ENCODE measurements at places on chromosomes 6 and 20. TPM values are rescaled to one million over a fixed set of nuclear protein-coding genes. Genes with fewer than 3 reads are reported as not detected.
A peak's percentile ranks its signal among the peaks of the same experiment; 100 is the strongest.

Gene OLIG3
- not detected for total RNA-seq

DNA sequence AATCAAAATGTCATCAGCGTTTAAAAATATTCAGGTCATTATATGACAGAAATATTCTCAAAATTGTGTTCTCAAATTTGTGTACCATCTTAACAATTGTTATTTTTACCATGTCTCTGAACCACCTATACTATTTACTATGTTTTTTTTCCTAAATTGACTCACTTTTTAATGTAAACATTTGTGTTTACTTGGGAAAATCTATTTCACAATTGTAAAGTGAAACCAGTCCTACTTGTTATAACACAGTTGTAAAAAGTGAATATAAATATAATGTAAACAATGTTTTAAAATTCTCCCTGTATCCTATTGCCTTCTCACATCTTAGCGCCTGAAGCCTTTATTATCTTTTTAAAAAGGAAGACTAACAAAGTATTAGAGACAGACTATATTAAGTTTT is 83.5 kb downstream of the ADGRG6 start:
- no peak for DNase-seq

Gene GNRH2
- not detected for total RNA-seq

Gene SLC22A2
- total RNA-seq: 1.1 TPM

Gene SLC17A1
- not detected for total RNA-seq

Gene NOTCH4
- total RNA-seq: 2.3 TPM

Gene RAET1L
- total RNA-seq: 0.36 TPM

DNA sequence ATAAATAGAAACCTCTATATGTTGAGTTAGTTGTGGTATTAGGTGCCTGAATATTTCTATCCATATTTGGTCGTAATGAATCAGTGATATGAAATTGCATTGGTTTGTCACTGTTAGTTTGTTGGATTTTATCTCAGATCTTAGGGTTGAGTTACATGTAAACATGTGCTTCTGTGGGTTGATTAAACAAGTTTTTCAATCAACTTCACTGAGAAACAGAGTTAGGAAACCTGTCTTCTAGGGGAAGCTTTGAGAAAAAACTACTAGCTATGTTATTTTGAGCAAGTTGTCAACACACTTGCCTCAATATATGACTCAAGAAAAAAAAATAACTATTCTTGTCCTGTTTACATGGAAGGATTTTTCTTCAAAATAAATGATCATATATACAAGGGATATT is 14.8 kb upstream of the ADGB start:
- no peak for DNase-seq

GRCh38 chr6:168200571-168201134 is 118.9 kb downstream of the DACT2 start:
- no peak for DNase-seq

DNA sequence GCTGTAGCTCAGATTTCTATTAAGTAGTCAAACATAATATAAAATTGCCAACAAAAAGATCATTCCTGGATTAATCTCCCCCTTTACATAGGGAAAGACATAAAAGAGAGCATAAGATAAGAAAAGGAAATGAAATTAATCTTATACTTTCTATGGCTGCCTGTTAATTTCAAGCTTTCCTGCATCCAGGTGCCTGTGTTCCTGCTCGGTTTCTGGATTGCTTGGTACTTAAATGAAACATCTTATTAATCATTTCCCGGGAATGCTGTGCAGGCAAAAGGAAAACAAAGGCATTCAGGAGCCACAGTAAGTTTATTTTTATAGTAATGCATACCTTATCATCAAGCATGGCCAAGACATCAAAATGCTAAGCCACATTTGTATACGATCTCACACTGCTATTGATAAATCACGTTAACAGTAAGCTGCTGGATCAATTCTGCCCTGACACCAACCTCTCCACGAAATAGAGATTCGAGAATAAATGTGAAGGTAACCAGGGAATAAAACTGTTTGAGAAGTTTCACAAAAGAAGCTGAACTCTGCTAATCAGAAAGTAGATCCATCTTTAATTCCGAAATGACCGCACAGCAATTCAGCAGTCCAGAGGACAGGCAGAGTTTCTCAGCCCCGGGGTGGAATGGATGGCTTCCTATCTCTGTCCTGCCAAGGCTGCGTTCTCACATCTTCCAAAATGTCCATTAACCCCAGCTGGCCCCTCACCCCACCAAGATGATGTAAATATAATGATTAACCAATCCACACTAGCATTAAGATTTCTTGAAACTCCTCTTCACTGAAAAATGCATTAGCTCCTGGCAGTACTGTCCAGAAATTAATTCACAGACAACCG is 32.6 kb upstream of the APCDD1L start:
- peak; percentile 59 for DNase-seq

Gene HLA-DQB1
- 0.51 TPM for total RNA-seq

- no peak for DNase-seq
Observed at GRCh38 chr6:36691011-36691410, 6.6 kb upstream of the RAB44 start.

- peak; percentile 76 for DNase-seq
Observed at GRCh38 chr6:161373905-161374451, 100.1 kb upstream of the AGPAT4 start.

Gene GATA5
- total RNA-seq: not detected

DNA sequence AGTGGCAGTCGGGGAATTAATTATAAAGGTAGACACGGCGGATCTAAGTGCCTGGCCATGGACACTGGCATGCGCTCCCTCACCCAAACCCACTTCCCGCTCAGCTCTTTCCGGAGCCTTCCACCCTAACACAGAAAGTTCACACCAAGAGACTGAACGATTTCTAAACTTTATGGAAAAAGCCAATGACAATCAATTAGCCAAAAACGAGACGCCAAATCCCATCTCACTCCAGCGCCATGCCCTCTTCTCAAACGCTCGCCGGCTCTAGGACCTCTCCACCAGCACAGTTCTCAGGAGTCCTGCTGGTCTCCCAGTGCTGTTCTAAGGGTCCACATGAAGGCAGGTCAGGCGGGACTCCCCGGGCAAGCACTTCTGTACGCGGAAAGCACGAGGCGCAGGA is 641 bp downstream of the SF3B5 start:
- DNase-seq: no peak

DNA sequence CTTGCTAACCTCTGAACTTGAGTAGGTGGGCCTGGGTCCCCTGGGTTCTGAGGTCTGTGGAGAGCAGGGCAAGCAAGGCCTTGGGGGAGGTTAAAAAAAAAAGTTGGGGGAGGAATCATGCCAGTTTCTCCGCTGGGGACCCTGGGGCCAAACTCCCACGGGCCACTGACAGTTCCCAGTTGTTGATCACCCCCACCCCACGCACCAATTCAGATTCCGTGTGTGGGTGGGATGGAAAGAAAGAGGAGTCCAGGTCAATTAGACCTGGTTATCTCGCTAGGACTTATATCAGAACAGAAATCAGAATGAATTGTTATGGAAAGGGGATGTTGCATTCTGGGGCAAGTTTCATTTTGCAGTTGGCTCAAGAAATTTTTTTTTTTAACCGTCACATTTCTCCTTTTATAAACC is 46.7 kb upstream of the SUPT3H start:
- no peak for DNase-seq

GRCh38 chr6:157983406-157984119 is 1.9 kb downstream of the SYNJ2 start:
- no peak for DNase-seq

GRCh38 chr20:5401277-5401875 is 84.6 kb upstream of the PROKR2 start:
- DNase-seq: no peak

DNA sequence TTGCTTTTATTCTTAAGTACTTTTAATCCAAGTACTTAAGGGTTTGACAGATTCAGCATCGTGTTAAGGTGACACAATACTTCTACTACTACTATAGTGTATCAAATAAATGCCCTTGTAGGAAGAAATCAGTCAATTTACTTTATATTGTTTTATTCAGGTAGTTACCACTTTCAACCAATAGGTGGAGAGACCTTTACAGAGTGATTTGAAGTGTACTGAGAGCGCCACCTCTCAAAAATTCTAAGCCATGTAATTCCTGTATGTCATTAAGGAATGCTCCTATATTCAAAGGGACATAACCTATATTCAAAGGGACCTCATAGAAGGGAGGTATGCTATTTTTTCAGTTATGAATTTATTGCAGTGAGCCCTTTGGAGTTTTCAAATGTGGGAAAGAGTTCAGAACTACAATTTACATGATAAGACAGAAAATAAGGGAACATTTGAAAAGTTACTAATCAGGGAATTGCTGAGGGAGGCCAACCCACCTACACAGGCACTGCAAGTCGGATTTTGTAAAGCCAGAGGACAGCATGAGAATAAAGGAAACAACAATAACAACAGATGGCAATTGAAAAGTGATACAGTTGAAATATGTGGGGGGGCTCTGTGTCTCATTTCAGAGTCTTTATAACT is 955.6 kb downstream of the TBC1D32 start:
- DNase-seq: peak; percentile 5

GRCh38 chr6:33073431-33073871 is at the start of gene HLA-DPA1:
Gene HLA-DPA1, minus strand, starts transcription at chr6:33073649.
- DNase-seq: peak; percentile 41

GRCh38 chr20:46621492-46621891 is 29.8 kb downstream of the SLC13A3 start:
- peak; percentile 55 for DNase-seq

DNA sequence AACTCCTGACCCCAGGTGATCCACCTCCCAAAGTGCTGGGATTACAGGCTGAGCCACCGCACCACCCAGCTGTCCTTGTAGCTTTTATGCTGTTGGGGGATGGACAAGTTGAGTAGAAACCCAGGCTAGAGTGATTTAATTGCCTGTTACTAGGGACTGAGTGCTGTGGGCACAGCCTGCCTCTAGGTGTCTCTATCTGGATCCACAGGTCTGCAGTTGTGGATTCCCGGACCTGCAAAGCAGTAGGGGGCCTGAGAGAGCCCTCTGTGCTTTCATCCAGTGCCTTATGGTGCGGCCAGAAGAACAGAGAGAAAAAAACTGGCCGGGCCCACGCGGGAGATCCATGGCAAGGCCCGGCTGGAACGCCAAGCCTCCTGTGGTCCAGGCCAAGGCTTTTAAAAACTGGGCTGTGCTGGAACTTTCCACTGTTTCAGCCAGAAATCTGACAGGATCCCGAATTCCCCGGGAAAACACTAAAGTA is 5.2 kb downstream of the SIRPA start:
- DNase-seq: peak; percentile 72

Measured in Daoy (cell line).